ENCODE measurements at places on chromosomes 2 and 18.
A peak's percentile ranks its signal among the peaks of the same experiment; 100 is the strongest.

DNA sequence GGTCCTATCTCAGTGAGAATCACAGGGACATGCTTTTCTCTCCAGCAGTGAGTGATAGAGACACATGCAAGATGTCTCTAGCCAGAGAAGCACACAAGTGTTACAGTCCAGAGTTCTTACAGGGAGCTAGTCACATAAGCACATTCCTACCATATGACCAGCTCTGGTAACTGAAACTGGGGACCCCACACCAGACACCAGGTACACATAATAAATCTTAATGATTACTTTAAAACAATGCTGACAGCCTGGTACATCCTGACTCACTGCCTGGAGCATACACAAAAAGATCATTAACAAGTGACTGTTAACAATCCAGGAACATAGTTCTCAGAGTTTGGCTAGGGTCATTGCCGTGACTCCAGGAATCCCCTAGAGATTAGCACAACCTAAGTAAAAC, 53.6 kb downstream of the GALNT1 start:
- no peak for DNase-seq

- DNase-seq, result no peak
Measured at GRCh38 chr2:216188559-216188850, 79.4 kb downstream of the XRCC5 start.

DNA sequence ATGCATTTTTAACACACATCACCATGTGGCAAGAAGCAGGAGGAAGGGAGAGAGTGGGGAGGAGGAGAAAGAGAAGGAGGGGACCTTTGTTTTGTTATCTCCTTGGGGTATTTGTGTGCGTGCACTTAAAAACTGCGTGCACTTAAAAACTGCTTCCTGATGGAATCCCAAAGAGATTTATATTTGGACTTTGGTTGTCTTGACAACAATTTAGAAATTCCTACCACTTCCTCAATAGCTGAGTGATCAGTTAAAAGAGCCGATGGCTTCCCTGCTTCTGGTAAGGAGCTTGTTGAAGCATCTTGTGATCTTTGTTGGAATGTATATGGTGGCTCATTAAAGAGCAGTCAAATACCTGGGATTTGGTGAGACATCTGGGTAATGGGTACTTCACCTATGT, 4.5 kb downstream of the RAB31 start:
- DNase-seq, result no peak

DNA sequence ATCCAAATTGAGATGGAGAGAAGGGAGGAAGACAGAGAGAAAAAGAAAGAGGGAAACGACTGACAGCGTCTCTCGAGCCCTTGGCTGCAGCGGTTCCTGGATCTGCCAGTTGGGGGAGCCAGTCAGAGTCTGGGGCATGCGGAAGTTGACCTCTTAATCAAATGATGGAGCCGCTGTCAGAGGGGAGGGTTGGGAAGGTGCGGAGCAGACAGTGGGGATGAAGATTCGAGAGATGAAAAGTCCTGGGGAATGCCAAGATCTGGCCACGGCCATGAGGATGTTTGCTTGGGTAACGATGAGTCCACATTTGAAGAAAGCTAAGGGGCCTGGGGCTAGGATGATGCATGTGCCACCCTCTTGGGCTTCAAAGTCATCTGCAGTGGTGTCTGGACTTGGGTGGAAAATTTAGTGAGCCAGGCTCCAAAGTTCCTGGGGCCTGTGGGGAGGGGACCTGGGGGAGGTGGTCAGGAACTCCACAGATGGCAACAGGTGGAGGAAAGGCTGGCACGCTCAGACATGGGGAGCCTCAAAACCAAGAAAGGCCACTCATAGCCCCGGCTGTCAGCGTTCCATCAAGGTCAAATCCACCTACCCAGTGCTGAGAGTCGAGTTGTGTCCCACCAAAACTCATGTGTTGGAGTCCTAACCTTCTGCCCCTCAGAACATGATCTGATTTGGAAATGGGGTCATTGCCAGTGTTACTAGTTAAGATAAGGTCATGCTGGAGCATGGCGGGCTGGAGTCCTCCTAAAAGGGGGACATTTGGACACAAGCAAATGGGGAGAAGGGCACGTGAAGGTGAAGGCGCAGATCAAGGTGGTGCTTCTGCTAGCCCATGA, 200.1 kb downstream of the NDUFA10 start:
- no peak for DNase-seq

- no peak for DNase-seq
Measured at GRCh38 chr18:69980982-69981804, 33.5 kb upstream of the CD226 start.

DNA sequence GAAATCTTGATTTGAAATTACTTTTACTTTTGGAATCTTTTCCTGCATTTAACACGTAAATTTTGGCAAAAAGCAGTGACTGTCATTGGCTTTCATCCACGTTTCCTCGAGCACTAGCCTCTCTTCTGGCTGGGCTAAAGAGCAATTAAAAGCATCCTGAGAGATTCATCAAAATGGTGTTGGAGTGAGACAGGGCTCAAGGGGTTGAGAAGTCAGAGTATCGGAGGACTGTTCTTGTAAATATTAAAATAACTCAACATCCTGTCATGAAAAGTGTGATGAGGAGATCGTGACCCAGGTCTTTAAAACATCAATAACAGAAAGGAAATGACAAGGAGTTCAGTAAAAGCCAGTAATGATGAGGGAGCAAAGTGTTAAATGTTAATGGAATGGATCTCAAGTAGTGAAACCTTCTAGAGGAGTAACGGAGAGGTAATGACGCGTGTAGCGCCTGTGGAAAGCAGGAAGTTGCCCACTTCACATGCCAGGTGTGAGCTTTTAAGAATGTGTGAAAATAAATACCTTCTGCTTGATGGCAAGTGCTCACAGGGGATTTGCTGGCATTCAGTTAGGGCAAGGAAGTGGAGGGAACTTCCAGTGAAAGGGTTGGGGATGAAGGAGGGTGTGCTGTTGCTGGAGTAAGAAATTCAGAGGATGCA, 754.4 kb downstream of the ADCYAP1 start:
- DNase-seq, result no peak

DNA sequence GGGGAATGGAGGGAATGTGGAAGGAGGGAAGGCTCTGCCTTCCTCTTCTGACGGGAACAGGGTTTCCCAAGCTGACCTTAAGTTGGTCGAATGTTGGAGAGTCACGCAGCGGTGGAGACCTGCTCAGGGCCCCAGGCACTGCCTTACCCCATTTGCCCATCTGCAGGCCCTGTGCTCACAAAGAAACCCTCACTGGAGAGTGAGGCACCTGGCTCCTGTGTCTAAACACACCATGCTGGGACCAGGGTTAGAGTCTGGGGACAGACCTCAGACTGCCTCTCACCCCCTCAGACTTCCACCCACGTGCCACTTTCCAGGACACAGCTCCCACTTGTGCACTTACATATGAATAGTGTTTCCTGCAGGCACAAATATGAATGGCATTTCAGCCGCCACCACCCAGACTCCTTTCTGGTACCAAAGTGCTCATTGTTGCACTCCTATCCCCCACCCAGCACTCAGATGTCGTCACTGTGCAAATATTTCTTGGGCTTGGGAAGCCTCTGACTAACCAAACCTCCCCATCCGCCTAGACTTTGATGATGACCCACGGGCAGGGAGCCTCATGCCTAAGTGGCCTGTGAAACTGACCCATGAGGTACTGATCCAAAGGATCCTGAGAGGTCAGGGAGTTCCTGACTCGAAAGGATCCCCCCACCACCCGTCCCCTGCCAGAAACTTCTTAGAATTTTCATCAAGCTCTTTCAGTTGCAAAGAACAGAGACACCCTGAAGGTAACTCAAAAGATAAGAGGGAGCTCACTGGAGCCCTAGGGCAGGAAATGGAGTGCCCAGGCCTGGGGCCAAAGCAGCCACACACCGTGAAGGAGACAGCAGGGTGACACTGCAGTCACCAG, 78.3 kb downstream of the STPG4 start:
- DNase-seq, result peak; percentile 62

DNA sequence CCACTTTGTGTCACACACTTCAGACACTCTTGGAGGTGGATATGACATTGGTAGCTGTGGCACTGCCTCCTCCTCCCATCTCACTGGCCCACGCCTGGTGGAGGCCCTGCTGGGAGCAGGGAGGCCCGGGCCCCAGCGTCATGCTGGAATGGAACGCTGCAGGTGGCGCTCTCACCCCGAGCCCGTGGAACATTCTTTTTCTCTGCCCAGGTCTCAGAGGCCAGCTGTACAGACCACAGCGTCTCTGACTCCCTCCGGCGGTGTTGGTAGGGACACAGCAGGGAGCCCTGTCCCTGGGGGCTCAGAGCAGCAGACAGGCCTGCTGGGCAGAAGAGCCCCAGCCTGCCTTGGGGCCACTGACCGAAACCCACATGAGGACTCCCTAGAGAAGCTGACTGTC, 218.1 kb downstream of the TWIST2 start:
- no peak for DNase-seq

GRCh38 chr2:58796239-58796910, 555.2 kb upstream of the FANCL start:
- DNase-seq, result no peak

GRCh38 chr2:60552078-60552850, 1.2 kb downstream of the BCL11A start:
- DNase-seq, result no peak

- DNase-seq, result no peak
Measured at GRCh38 chr2:240701091-240701735, 9.5 kb downstream of the AQP12A start.

- DNase-seq, result no peak
Measured at GRCh38 chr2:173874894-173875237, 90.3 kb downstream of the SP3 start.

DNA sequence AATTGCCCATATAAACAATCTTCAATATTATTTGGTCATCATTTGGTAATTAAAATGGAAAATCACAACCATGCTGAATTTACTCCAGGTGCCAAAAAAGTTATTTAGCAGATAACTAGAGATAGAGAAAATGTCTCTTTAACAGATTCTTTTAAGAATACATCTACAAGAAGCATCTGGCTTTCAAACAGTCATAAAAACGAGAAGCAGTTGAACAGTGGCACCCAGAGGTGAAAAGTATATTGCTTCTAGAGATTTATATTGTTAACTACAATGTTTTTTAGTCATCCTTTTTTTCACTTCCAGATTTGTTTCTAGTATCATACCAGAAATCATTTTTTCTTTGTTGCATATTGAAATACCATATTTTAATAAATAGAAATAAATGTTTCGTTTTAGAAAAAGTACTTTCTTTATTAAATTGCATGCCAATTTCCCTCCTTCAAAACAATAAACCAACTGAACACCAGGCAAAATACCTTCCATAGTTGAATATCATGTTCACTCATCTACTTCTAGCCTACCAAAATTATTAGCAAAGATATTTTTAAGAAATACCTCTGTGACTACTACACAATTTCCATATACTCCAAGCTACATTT, 65.4 kb upstream of the HNRNPA3 start:
- no peak for DNase-seq

DNA sequence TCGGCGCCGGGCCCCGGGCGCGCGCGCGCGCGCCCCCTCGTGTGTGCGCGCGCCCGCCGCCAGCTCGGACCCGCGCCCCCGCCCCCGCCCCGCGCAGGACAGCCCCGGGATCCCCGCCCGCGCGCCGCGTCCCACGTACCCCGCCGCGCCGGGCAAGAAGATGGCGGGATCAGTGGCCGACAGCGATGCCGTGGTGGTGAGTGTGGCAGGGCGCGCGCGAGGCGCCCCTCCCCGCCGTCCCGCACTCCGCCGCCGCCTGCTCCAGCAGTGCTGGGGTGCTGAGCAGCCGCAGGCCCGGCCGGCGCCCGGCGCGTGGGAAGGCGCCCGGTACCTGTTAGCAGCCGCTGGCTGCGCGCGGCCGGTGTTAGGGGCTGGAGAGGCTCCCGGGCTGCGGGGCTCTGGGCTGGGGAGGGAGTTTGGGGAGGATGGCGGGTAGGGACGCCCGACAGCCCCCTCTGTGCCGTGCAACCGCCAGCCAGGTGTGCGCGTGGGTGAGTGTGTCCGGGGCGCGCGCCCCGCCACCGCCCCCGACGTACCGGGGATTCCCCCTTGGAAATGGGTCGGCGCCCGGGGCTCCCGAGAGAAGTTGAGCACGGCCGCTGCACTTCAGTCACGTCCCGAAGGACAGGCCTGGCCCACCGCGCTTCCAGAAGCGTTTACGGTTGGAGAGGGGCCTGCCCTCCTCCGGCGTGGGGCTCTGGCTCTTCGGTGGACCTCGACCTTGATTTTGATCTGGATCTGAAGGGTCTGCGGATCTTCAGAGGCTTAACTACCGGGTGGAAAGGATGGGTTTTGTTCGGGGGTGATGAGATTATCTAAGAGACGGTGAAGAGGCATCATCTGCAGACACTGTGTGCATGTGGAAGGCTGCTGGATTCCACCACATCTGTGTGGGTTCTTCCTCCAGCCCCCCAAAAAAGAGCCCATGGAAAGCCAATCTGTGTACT, 697 bp downstream of the LGALSL start:
- no peak for DNase-seq

- DNase-seq, result no peak
Measured at GRCh38 chr2:145085612-145086011, 565.7 kb upstream of the ZEB2 start.

DNA sequence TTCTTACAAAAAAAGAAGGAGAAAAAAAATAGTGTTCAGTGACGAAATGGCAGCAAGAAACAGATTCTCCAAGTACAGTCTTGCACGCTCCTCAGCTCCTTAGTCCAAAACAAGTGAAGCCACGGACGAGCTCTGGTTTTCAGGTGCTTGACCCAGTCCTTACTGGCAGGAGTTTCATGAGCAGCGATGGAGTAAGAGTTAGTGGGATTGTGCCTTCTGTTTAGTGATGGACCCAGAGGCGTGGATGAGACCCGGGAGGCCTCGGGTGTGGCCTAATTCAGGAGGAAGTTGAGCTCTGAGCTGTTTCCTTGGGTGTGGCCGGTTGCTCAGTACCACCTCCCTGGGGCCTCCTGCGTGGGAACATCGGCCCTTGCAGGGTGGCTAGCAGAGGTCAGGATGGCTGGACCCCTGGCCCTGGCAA, 52.0 kb downstream of the KIF5C start:
- no peak for DNase-seq

- DNase-seq, result no peak
Measured at GRCh38 chr2:41498781-41499180, 549.0 kb upstream of the PKDCC start.

DNA sequence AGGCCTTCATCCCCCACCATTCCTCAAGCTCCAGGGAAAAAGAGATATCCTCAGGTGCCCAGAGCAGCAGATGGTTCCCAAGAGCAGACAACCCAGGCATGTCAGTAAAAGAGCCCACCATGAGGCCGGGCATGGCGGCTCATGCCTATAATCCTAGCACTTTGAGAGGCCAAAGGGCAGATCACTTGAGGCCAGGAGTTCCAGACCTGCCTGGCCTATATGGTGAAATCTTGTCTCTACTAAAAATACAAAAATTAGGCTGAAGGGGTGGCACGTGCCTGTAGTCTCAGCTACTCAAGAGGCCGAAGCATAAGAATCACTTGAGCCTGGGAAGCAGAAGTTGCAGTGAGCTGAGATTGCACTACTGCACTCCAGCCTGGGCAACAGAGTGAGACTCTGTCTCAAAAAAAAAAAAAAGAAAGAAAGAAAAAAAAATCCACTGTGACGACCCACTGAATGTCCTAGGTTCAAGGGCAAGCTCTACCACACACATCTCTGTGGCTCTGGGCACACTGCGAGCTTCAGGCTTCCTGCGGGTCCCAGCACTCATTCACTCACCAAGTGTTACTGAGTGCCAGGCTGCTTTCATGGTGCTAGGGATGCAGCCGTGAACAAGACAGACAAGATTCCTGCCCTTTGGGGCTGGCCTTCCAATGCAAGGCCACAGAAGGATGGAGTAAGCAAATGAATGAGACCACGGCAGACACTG, 6.5 kb upstream of the DUSP2 start:
- DNase-seq, result no peak

GRCh38 chr18:75068682-75069435, 140.1 kb downstream of the PTGR3 start:
- no peak for DNase-seq
